ENCODE measurements at places on chromosomes 11 and 22.

GRCh38 chr22:20237480-20238440 is 30.4 kb downstream of the RTN4R start:
- DNase-seq, result no peak

DNA sequence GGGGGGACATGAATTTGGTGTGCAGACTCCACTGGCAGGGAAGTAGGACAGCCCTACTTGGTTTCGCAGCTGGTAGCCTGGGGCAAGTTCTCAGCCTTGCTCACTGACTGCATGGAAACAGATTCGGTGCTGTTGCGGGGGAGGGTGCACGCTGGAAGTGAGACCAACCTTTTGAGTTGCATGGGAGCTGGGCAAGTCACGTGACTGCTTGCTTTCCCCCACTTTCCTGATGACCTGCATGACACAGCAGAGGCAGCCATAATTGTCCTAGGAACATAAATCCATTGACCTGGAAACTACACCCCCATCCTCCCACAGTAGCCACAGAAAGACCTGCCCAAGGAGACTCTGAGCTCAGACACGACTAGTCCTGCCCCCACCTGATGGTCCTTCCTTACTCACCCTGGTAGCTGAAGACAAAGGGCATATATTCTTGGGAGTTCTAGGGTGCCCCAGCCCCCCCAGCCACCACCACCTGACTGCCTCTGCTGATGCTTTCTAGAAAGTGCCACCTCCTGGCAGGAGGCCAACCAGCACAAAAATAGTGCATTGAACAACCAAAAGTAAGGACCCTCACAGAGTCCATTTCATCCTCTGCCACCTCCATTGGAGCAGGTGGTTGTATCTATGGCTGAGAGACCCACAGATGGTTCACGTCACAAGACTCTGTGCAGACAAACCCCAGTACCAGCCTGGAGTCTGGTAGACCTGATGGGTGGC is 4.1 kb upstream of the HBG2 start:
- no peak for DNase-seq

GRCh38 chr11:72807792-72808191 is 6.4 kb upstream of the ATG16L2 start:
- DNase-seq, result no peak

- DNase-seq, result no peak
Measured at GRCh38 chr22:49013707-49014106, 814.0 kb downstream of the BRD1 start.

DNA sequence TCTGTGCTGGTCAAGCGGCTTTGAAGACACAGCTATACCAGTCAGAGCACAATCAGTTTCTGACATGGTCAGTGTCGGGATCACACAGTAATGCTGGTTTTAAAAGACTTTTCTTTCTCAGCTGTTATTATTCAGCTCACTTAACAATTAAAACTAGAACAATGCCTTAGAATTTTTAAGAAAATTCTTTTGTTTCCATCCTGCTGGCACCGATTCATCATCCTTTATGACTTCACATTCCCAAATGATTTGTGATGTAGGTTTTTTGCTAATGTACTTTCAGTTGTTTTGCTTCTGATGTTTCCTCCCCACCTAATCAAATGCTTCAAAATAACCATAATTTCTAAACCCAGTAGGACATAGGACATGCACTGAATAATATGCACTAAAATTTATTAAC is 34.5 kb upstream of the OLFML1 start:
- DNase-seq, result no peak

DNA sequence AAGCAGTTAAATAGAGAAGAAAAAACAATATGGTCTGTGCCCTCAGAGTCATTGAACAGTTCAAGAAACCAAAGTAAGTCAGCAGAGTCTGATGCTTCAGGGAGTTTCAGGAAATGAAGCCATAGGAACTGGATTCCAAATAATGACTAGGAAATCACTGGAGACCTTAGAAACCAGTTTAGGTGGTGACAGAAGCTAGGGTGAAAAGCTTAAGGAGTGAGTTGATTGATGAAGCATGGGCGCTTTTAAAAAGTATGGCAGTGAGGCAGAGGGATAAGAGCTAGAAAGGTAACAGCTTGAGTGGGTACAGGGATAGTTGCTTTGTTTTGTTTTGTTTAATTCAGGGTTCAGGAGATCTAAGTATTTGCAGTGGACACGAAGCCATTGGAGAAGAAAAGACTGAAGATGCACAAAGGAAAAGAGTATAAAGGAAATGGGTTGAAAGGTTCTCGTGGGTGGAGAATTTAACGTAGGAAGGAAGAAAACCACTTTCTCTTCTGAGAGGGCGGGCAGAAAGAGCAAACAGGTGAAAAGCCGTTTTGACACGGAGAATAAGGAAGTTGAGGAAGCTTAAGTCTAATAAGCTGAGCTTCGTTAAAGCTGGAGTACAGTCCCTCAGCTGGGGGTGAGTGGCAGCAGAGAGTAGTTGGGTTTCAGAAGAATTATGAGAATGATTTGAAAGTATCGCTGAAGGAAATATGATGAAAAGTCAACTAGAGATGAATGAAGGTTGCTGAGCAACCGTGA is 14.8 kb downstream of the SGSM3 start:
- no peak for DNase-seq

DNA sequence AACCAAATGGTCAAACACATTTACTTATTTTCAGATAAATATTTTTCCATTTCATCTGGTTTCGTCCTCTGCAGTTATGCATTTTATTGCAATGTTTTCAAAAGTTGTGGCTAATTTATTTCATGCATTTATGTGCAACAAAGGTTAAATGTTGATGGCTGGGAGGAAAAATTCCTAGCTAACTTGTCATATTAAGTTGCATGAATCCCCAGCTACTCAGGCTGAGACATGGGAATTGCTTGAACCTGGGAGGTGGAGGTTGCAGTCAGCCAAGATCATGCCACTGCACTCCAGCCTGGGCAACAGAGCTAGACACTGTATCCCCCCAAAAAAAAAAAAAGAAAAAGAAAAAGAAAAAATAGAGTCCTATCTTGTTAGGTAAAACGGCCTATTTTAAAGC is 1862.4 kb upstream of the RAG2 start:
- peak; percentile 68 for DNase-seq

- DNase-seq, result peak; percentile 35
Measured at GRCh38 chr11:26134481-26135355, 197.2 kb upstream of the ANO3 start.

DNA sequence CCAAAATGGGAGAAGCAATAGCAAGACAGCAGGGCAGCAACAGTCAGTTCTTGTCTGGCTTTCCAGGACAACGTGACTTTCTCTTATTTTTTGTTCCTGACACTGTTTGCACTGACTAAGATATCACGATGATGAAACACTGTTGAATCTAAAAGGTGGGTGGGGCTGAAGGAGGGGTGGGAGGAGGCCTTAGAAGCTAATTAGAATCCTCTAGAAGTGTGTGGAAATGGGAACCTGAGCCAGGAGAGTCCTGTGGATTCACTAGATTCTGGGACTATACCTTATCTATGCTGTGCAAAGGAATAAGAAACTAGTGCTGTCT is 300.3 kb downstream of the ST3GAL4 start:
- DNase-seq, result peak; percentile 28

GRCh38 chr11:134468796-134469195 is 56.8 kb upstream of the B3GAT1 start:
- no peak for DNase-seq
